ENCODE measurements at places on chromosomes 7 and 10. TPM values are rescaled to one million over a fixed set of nuclear protein-coding genes. Genes with fewer than 3 reads are reported as not detected.

DNA sequence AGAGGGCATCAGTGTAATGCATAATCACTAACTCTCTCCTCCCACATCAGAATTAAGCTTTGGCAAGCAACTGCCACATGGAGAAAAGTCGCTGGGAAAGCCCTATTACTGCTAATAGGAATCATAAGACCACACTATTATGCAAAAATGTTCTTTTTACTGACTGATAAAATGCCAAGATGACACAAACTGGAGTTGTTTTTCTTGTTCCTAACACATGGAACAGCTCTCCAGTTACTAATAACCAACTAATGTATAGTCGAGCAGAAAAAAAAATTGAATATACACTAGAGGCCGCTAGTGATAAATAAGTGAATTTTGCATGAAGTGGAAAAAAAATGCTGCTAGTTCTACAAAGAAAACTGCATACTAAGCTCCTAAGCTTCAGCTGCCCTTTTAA, 165.6 kb downstream of the TPK1 start:
- no peaks in the 10 kb centered on the region for H3K27me3 ChIP-seq
- H3K4me1 ChIP-seq, result no peaks in the 10 kb centered on the region
- no peak overlapping the region for H3K4me3 ChIP-seq
- DNase-seq, result no peak
- no peak overlapping the region for H3K27ac ChIP-seq

DNA sequence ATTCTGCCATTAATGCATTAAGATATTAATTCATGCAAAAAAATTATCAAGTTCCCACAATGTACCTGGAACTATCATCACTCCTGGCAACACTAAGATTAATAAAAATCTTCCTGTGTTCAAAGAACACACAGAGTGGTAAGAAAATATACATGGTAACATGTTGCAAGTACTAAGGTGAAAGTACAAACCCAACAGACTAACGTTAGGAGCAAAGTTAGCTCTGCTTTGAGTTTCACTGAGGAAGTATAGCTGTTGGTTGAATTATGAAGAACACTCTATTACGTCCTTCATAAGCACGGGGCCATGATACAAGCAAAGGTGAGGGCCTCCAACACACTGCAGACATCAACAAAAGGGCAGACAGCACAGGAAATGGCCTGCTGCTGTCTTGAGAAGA, 5.8 kb downstream of the ZNF33B start:
- DNase-seq, result no peak
- H3K36me3 ChIP-seq, result peaks cover 2% of the 10 kb centered on the region
- peaks cover 16% of the 10 kb centered on the region for H3K4me1 ChIP-seq
- no peaks in the 10 kb centered on the region for H3K27me3 ChIP-seq

Gene FAM3C
- total RNA-seq, result 40.2 TPM

DNA sequence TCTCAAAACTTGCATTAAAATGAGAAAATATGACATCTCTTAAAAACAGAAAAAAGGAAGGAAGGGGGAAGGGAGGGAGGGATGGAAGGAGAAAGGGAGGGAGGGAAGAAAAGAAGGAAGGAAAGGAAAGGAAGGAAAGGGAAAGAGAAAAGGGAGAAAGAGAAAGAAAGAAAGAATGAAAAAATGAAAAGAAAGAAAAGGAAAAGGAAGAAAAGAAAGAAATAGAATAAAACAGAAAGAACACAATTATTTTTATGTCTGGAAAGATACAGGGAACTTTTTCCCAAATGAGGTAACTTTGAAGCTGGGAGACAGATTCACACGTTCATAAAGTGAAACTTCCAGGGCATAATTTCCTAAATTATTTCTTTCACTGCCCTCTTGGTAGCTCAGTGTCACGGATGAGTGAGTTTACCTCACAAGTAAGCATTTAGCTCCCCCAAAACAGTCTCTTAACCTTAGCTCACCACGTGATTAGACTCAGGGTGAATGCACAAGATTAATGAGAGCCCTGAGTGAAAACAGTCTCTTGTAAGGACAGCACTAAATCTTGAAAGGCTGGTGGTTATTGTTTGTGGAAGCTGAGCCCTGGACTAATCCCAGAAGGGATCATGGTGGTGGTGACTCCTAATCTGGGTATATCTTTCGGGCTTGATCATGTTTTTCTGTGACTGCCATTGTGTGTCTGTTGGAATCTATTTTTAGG, 74.1 kb upstream of the HDAC9 start:
- no peak for DNase-seq
- no peaks in the 10 kb centered on the region for H3K36me3 ChIP-seq
- no peak overlapping the region for H3K4me3 ChIP-seq
- H3K4me1 ChIP-seq, result no peaks in the 10 kb centered on the region
- H3K27ac ChIP-seq, result no peak overlapping the region

GRCh38 chr7:114409750-114410149, 4.9 kb upstream of the FOXP2 start:
- no peaks in the 10 kb centered on the region for H3K27me3 ChIP-seq
- H3K4me1 ChIP-seq, result no peaks in the 10 kb centered on the region
- no peak for DNase-seq
- no peak overlapping the region for H3K27ac ChIP-seq
- no peaks in the 10 kb centered on the region for H3K36me3 ChIP-seq

- no peaks in the 10 kb centered on the region for H3K36me3 ChIP-seq
- no peaks in the 10 kb centered on the region for H3K27me3 ChIP-seq
- no peak overlapping the region for H3K4me3 ChIP-seq
- DNase-seq, result no peak
- peaks cover 35% of the 10 kb centered on the region for H3K4me1 ChIP-seq
Observed at GRCh38 chr10:96038476-96039387, 4.7 kb upstream of the CCNJ start.

DNA sequence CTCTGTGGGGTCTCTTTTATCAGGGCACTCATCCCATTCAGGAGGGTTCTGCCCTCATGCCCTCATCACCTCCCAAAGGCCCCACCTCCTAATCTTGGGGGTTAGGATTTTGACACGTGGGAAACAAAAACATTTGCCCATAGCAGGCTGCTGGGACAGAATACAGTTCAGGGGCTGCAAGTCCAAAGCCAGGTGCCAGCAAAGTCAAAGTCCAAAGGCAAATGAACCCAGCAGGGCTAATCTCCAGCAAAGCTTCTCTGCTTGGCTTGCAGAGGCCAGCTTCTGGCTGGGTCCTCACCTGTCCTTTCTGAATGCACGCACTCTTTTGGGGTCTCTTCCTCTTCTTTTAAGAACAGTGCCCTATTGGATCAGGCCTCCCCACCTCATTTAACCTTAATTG, 359.9 kb downstream of the DPP6 start:
- no peaks in the 10 kb centered on the region for H3K27me3 ChIP-seq
- H3K27ac ChIP-seq, result no peak overlapping the region
- no peak for DNase-seq
- H3K36me3 ChIP-seq, result no peaks in the 10 kb centered on the region
- H3K4me1 ChIP-seq, result no peaks in the 10 kb centered on the region

Gene IRF5
- 1.2 TPM for total RNA-seq
